GM23248 (cell line): ENCODE measurements at places on chromosomes 2 and 18. TPM values are rescaled to one million over a fixed set of nuclear protein-coding genes. Genes with fewer than 3 reads are reported as not detected.

DNA sequence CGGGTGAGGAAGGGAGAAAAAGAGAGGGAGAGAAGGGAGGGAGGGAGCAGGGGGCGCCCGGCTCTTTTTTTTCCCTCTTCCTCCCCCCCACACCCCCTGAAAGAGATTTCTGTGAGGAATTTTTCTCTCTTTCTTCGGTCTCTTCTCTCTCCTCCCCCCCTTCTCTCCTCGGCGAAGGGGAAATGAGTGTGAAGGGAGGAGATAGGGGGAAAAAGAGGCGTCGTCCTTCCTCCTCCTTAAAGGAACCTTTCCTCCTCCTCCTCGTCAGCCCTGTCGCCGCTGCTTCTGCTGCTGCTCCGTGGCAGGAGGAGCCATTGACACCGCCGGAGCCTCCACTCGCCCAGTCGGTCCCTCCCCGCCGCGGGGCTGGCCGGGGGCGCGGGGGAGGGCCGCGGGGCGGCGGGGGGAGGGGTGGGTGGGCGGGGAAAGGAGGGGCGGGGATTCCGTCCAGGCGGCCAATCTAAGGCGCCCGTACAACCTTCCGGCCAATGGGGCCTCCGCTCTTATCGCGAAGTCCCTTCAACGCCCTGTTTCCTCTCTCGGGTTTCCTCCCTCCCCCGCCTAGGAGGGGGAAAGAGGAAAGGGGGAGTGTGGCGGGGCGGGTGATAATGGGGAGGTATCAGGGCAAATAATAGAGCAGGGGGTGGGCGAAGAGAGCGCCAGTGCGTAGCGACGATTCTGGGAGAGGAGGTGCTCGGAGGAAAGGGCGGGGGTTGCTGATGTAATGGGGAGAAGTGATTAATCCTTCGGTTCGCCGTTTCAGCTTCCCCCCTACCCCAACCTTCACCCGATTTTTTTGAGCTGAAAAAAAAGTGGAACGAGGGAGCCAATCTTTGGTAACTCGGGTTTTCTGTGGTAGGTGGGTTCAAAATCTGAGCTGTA, at the start of gene FBXO11:
Gene FBXO11 (minus strand): TSS at position 342 of the 882 bp plus-strand sequence. CDS start 778 bp downstream, outside the sequence.
- no peaks in the 10 kb centered on the region for H3K36me3 ChIP-seq
- peaks cover 14% of the 10 kb centered on the region for H3K4me1 ChIP-seq
- H3K27ac ChIP-seq, result peak within 1 kb of the TSS; percentile 98
- H3K4me3 ChIP-seq, result peak within 1 kb of the TSS; percentile 82

KLHL30 gene
- 0.05 TPM in 1 of 2 replicates, not detected in the other for polyA plus RNA-seq

DNA sequence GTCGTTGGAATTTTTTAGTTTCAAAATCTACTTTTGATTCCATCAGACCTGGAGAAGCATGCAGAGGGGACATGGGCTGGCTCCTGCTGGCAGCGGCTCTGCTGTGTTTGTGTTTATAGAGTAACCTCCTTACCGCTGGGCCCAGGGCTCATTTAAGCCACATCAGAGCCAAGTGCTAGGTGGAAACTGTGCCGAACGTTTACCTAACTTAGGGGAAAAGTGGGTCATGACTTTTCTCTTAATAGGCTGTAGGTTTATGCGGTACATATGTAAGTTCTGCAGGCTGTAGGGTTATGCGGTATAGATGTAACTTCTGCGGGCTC, 17.7 kb downstream of the CNDP2 start:
- no peaks in the 10 kb centered on the region for H3K27me3 ChIP-seq
- H3K27ac ChIP-seq, result no peak overlapping the region
- no peaks in the 10 kb centered on the region for H3K4me1 ChIP-seq
- DNase-seq, result no peak

PLA2R1 gene
- polyA plus RNA-seq, result 8.9 and 9.4 TPM in 2 replicates

DNA sequence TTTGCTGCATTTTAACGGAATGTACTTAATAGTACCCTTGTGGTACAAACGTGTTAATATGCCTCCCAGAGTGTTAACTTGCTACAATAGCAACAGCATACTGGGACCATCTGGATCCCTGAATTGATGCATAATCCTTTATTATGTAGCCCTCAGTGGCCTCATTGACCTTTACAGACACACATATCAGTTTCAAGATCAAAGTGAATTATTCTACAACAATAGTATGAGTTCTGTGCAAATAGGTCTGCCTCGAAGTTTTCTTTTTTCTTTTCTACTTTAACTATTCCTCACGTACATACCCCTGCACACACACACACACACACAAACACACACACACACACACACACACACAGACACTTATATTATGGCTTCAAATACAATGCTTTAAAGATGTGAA, 1622.1 kb downstream of the LRP1B start:
- H3K27ac ChIP-seq, result no peak overlapping the region
- DNase-seq, result no peak
- H3K27me3 ChIP-seq, result no peaks in the 10 kb centered on the region
- H3K36me3 ChIP-seq, result no peaks in the 10 kb centered on the region
- H3K4me1 ChIP-seq, result peaks cover 4% of the 10 kb centered on the region; the same call in 1 of the 2 replicates
- H3K4me3 ChIP-seq, result no peak overlapping the region

GRCh38 chr18:63433334-63433866, 11.1 kb upstream of the VPS4B start:
- no peaks in the 10 kb centered on the region for H3K27me3 ChIP-seq
- peaks cover 18% of the 10 kb centered on the region for H3K4me1 ChIP-seq

DNAJC5G gene
- not detected in 2 replicates for polyA plus RNA-seq

DNA sequence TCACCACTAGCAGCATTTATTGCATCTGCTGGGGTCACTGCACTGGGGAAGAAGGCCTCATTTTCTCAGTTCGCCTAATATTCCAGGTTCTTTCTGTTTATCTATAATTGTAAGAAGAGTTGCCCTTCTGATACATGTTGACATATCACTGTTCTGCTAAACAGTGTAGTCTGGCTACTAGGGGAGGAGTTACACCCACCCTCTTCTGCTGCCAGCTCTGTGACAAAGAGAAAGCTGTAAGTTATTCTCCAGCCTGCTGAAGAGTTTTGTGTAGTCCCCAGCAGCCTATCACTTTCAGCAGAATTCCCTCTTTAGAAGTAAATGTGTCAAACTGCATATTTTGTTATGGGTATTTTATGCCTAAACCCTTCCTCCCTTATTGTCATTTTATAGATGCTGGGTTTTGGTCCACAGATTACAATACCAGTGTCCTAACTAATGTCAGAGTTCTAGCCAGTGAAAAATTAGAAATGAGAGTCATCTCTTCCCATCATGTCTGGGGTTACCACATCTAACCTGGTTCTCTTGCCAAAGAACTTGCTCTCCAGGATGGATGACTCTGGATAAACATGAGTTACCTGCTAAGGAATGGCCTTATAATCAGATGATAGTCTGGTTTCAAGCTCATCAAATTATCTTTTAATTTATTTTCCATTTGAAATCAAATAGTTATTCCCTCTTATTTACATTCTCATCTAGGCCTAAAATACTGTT, 5.6 kb upstream of the MBOAT2 start:
- H3K36me3 ChIP-seq, result no peaks in the 10 kb centered on the region
- H3K4me3 ChIP-seq, result no peak overlapping the region
- peak overlapping the region; percentile 30; the same call in 1 of the 2 replicates for H3K27ac ChIP-seq
- DNase-seq, result peak; percentile 53
- H3K27me3 ChIP-seq, result no peaks in the 10 kb centered on the region
- H3K4me1 ChIP-seq, result peaks cover 24% of the 10 kb centered on the region

REEP1 gene
- 0.27 TPM in 1 of 2 replicates, not detected in the other for polyA plus RNA-seq

TGIF1 gene
- 88.0 and 99.4 TPM in 2 replicates for polyA plus RNA-seq

GRCh38 chr2:236338495-236339184, 74.4 kb upstream of the ASB18 start:
- peak; percentile 50 for DNase-seq
- no peaks in the 10 kb centered on the region for H3K36me3 ChIP-seq
- no peak overlapping the region for H3K4me3 ChIP-seq
- H3K27me3 ChIP-seq, result peaks cover 14% of the 10 kb centered on the region; the same call in 1 of the 2 replicates
- no peak overlapping the region for H3K27ac ChIP-seq

DNA sequence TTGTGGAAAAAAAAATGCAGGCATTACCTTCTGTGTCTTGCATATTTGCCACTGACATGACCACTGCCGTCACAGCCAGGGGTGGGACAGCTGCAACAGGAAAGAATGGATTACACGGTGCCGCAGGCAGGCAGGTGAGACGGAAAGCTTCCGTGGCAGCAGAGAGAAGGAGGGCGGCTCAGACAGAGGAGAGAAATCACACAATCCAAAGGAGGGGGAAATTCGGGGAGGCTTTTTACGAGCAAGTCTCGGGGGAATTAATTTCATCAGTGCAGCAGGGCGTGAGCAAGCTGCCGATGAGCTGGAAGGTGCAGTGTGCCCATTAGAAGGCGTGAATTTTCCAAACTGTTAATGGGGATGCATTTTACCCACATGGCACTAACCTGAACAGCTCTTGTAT, 234.8 kb upstream of the PXDN start:
- DNase-seq, result no peak
- H3K36me3 ChIP-seq, result no peaks in the 10 kb centered on the region
- H3K4me3 ChIP-seq, result no peak overlapping the region
- no peaks in the 10 kb centered on the region for H3K27me3 ChIP-seq
- H3K4me1 ChIP-seq, result no peaks in the 10 kb centered on the region
- no peak overlapping the region for H3K27ac ChIP-seq

ASIC4 gene
- not detected in 2 replicates for polyA plus RNA-seq

- no peak for DNase-seq
- H3K4me1 ChIP-seq, result no peaks in the 10 kb centered on the region
- H3K27ac ChIP-seq, result no peak overlapping the region
- H3K4me3 ChIP-seq, result no peak overlapping the region
- no peaks in the 10 kb centered on the region for H3K27me3 ChIP-seq
These were observed 516.2 kb downstream of the DCDC2C start for GRCh38 chr2:4219571-4219970.

IL1R1 gene
- polyA plus RNA-seq, result 75.4 and 78.5 TPM in 2 replicates

DNA sequence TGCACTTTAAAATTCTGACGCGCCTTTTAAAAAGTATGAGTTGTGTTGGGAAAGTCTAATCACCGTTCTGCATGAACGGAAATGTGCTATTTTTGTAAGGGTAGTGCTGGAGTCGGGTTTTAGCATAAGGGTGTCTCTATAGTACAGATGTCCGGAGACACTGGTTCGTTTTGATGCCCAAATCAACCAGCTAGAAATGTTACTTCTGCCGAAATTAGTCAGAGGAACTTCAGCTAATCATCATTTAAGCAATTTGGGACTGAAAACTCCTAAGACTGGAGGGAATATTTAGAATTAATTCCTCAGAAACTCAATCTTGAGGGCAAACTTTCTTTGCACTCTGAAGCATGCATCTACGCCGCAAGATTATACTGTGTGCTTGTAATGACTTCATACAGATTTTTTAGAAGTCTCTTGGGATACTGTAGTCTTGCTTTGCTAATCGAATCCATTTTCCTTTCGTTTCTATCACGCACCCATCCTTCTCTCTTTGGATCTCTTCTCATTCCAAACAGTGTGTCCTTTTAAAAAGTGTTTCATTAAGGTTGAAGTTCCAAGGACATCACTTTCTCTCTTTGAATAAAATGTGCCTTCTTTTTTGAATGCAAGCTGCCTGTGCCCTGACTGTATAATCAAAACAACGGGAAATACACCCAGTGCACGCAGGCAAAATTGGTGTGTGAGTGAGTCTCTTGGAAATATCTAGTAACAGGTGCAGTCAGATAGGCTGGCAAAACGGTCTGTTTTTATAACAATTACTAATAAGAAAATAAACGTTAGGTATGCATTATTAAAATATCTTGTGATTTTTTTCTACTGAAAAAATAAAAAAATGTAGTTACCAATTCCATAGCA, 270.9 kb upstream of the TCF4 start:
- H3K27me3 ChIP-seq, result no peaks in the 10 kb centered on the region
- peak overlapping the region; percentile 22; the same call in 1 of the 2 replicates for H3K27ac ChIP-seq
- H3K36me3 ChIP-seq, result no peaks in the 10 kb centered on the region

DNA sequence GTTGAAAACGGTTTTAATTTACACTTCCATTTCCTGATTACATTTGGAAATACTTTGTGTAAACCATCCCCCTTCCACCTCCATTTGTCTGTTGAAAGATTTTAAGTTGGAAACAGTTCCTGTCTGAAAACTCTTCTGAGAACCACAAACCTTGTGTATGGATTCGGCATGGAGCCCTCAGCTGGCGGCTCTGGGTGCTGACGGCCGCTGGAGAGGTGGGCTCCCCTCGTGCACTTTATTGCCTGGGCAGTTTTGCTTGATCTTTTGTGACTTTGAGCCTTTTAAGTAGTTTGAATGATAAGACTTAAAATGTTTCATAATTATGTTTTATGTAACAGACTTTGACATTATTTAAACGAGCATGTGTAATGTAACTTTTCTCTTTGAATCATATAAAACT, 11.1 kb downstream of the KLF11 start:
- DNase-seq, result no peak
- no peak overlapping the region for H3K27ac ChIP-seq
- H3K4me1 ChIP-seq, result peaks cover 13% of the 10 kb centered on the region

ALKAL2 gene
- not detected in 2 replicates for polyA plus RNA-seq

DNA sequence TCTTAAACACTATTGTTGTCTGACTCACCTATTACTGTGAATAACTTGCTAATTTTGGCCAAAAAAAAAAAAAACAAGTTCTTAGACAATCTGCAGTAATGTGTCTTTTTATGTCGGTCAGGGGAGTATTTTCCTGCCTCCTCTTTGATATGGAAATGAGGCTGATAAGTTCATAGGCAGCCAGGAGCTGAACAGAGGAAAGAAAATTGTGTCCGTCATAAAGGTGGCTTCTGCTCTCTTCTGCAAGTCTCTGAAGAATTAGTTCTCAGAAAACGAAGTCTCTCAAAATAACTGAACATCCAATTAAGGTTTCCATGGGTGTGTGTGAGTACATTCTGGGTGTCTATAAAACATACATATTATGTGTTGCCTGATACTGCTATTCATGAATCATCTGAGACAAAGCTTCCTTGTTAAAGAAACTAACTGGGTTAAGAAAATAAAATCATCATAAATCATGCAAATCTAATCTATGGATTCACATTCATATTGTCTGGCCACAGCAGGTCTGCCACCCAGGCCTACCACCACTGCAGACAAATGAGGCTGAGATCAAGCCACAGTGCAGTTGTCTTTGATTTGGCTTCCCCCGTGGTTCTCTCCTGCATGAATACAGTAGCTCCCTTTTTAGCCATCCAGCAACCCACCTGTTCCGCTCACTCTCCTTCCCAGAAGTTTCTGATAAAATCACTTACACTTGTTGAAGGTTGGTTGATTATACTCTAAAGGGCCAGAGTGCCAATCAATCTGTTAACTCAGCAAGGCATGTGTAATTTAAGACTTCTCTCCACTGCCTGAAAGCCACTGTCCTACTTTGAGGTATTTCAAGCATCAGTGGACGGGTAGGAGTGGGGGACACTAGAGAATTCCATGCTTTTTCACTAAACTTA, 19.4 kb upstream of the SP5 start:
- H3K27me3 ChIP-seq, result no peaks in the 10 kb centered on the region
- H3K36me3 ChIP-seq, result no peaks in the 10 kb centered on the region
- H3K4me3 ChIP-seq, result no peak overlapping the region

ZNF521 gene
- polyA plus RNA-seq, result 6.3 and 7.8 TPM in 2 replicates

- no peak overlapping the region for H3K4me3 ChIP-seq
- DNase-seq, result no peak
- H3K36me3 ChIP-seq, result peaks cover 5% of the 10 kb centered on the region; the same call in 1 of the 2 replicates
- H3K4me1 ChIP-seq, result no peaks in the 10 kb centered on the region
- H3K27me3 ChIP-seq, result no peaks in the 10 kb centered on the region
- H3K27ac ChIP-seq, result no peak overlapping the region
These were observed 28.2 kb downstream of the SFXN5 start for GRCh38 chr2:73043276-73043675.

- no peaks in the 10 kb centered on the region for H3K4me1 ChIP-seq
- H3K4me3 ChIP-seq, result no peak overlapping the region
- H3K27me3 ChIP-seq, result no peaks in the 10 kb centered on the region
- no peak for DNase-seq
These were observed 25.1 kb downstream of the KDM3A start for GRCh38 chr2:86466306-86466705.
